Cardiac muscle cell (in vitro differentiated cells and primary cell): ENCODE measurements at places on chromosomes 7 and 10. TPM values are rescaled to one million over a fixed set of nuclear protein-coding genes. Genes with fewer than 3 reads are reported as not detected.

GRCh38 chr7:143304938-143305337 is 11.0 kb upstream of the CLCN1 start:
- no peak overlapping the region for H3K27ac ChIP-seq
- no peaks in the 10 kb centered on the region for H3K27me3 ChIP-seq
- no peaks in the 10 kb centered on the region for H3K4me1 ChIP-seq
- peaks cover 63% of the 10 kb centered on the region for H3K36me3 ChIP-seq
- DNase-seq: no peak
- H3K4me3 ChIP-seq: no peak overlapping the region

DNA sequence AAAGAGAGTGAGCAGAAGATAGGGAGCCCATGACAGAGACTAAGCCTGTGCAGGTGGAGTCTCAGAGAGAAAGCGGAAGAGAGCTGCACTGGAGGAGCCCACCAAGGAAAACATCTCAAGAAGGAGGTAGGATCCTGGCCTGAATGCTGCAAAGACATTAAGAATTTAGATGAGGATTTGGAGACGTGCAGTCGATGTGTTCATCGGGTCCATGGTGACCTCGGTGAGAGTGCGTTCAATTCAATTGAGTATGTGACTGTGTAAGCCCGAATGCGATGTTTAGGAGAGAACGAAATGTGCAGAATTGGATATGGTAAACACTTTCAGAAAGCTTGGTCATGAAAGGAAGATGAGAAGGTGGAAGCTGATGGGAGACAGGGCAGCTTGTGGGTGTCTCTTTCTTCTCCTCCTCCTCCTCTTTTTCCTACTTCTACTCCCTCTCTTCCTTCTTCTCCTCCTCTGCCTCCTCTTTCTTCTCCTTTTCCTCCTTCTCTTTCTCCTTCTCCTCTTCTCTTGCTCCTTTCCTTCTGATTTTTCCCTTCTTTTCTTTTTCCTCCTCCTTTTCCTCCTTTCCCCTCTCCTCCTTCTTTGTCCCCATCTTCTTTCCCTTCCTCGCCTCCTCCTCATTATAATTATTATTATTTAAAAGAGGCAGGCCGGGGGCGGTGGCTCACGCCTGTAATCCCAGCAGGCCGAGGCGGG is 276.0 kb downstream of the RPS24 start:
- no peak overlapping the region for H3K27ac ChIP-seq
- no peaks in the 10 kb centered on the region for H3K27me3 ChIP-seq
- peaks cover 5% of the 10 kb centered on the region for H3K4me1 ChIP-seq
- H3K36me3 ChIP-seq: no peaks in the 10 kb centered on the region
- H3K4me3 ChIP-seq: no peak overlapping the region

DNA sequence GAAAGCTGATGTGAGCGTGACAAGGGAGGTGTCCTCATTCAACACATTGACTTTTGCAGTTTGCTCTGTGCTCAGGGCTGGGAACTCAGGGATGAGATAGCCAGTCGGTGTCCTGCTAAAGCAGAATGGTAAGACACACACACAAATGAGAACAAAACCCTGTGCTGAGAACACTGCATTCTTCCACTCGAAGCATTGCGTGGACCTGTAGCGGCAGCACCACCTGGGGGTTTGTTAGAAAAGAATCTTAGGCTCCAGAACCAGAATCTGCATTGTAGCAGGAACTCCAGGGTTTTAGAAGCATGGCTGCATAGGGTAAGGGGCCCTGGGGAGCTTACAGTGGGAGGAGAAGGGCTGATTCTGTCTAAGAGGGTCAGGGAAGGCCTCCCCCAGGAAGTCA is 21.5 kb upstream of the OGDHL start:
- H3K4me3 ChIP-seq: no peak overlapping the region
- H3K27ac ChIP-seq: no peak overlapping the region

DNA sequence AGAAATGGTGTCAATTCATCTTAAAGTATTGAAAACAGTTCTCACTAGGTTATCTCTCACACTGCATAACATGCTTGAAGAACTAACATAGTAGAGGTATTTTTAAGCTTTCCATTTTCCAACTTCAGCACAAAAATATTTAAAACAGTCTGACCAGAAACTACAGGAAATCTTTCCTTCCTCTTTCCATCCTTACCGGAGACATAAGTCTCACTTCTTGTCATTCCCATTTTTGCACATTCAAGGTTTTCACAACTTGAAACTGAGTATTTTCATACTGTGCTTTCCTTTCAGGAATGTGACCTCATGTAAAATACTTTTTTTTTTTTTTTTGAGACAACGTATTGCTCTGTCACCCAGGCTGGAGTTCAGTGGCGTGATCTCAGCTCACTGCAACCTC is 45.2 kb downstream of the ARHGAP12 start:
- H3K36me3 ChIP-seq: no peaks in the 10 kb centered on the region
- peaks cover 7% of the 10 kb centered on the region for H3K4me1 ChIP-seq
- no peak overlapping the region for H3K27ac ChIP-seq
- H3K4me3 ChIP-seq: no peak overlapping the region
- no peaks in the 10 kb centered on the region for H3K27me3 ChIP-seq

DNA sequence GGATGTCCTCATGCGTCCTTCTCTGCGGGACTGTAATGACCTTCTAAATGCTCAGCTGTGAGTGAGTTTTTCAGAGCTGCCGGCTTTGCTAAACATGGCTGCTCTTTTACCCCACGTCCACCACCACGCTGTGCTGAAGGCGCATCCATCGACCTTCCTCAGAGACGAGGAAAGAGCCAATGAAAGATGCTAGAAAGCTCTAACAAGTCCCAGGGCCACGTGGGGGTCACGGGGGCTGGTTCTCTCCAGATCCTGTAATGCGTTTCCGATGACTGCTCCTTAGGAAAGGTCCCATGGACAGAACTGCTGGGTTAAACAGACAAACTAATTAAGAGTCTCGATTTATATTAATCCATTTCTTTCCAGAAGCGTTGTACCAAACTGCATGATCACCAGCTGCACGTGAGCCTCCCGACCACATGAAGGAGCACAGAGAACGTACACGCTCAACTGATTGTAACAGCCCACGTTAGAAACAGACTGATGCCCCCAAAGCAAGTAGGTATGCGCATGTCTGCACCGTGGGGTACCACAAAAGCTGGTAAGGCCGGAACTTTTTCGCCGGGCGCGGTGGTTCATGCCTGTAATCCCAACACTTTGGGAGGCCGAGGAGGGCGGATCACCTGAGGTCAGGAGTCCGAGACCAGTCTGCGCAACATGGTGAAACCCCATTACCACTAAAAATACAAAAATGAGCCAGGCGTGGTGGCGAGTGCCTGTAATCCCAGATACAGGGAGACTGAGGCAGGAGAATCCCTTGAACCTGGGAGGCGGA is 109.6 kb downstream of the TCERG1L start:
- no peak for DNase-seq
- H3K4me3 ChIP-seq: no peak overlapping the region
- no peaks in the 10 kb centered on the region for H3K36me3 ChIP-seq
- no peaks in the 10 kb centered on the region for H3K27me3 ChIP-seq
- H3K27ac ChIP-seq: no peak overlapping the region

DNA sequence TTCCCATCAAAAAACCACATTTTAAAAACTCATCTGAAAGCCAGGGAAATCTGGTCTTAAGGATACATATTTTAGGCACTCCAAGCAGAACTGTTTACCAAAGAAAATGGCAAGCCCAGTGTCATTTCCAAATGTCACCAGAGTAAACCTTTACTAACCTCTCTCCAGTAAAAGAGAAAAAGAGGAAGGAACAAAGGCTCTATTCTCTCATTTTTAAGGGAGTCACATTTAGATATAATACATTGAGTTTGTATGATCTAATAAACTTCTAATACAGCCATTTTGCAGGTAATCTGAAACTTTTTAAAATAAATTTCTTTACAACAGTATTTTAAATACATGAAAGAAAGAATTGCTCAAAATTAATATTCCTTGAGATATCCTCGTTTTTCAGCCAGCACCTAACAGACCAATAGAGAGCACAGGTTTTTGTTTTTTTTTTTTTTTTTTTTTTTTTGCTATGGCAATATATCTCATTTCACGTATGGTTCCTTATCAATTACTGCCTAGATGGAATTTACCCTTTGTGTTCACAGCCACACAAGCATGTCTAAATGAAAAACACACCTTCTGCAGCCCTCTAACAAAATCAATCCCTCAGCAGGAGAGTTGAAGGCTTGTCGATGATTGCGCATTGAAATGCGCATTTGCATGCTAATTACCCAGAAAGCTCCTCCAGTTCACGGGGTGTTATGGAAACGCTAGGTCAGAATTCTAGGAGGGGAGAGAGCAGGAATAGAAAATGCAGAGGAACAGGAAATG is 39.8 kb upstream of the MSRB2 start:
- no peak overlapping the region for H3K4me3 ChIP-seq
- DNase-seq: no peak
- H3K27ac ChIP-seq: no peak overlapping the region

The NODAL gene
- total RNA-seq: 0.15 and 0.25 TPM in 2 replicates
